Breast epithelium (tissue), 4 donors: ENCODE measurements at places on chromosomes 16 and 17. TPM values are rescaled to one million over a fixed set of nuclear protein-coding genes. Genes with fewer than 3 reads are reported as not detected.

Gene CD68
- 49.8 TPM for total RNA-seq

Gene ODF4
- total RNA-seq = not detected

DNA sequence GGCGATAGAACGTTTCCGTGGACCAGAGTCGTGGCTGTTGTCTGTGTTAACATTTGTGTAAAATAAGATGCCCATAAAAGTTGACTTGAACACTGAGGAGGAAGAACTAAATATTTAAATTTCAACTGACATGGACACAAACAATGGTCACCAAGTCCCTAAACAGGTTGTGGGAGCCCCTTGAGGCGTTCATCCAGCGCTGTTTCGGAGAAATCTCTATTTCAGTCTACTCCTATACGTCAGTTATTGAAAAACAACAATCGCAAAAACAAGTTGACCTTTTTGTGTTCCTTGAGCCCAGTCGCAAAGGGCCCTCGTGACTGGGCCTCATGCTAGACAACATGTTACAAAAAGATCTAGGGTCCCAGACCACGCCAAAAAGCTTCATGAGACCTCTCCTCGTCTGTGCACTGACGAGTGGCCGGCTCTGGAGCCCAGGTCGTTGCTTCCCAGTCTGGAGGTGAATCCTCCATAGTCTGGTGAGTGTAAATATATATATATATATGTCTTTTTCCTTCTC lies 439 bp upstream of the TMEM231 start:
- H3K27ac ChIP-seq = peak overlapping the region; percentile 90
- H3K27me3 ChIP-seq = no peaks in the 10 kb centered on the region
- no peak for DNase-seq
- no peaks in the 10 kb centered on the region for H3K4me1 ChIP-seq

GRCh38 chr17:17978481-17979424 lies 6.1 kb downstream of the DRC3 start:
- no peak overlapping the region for H3K4me3 ChIP-seq
- H3K27me3 ChIP-seq = no peaks in the 10 kb centered on the region
- H3K4me1 ChIP-seq = no peaks in the 10 kb centered on the region
- DNase-seq = no peak
- peak overlapping the region; percentile 46 for H3K27ac ChIP-seq
- H3K36me3 ChIP-seq = no peaks in the 10 kb centered on the region

- H3K36me3 ChIP-seq = no peaks in the 10 kb centered on the region
- no peak overlapping the region for H3K27ac ChIP-seq
- H3K4me1 ChIP-seq = no peaks in the 10 kb centered on the region
- DNase-seq = no peak
- H3K4me3 ChIP-seq = no peak overlapping the region
- H3K27me3 ChIP-seq = no peaks in the 10 kb centered on the region
Measured at GRCh38 chr16:57178196-57178595, 7.6 kb downstream of the PSME3IP1 start.

Gene CDH1
- total RNA-seq = 86.5 TPM

- H3K27ac ChIP-seq = peak overlapping the region; percentile 78
- H3K4me1 ChIP-seq = no peaks in the 10 kb centered on the region
- no peak for DNase-seq
- H3K36me3 ChIP-seq = no peaks in the 10 kb centered on the region
- no peaks in the 10 kb centered on the region for H3K27me3 ChIP-seq
- H3K4me3 ChIP-seq = no peak overlapping the region
Measured at GRCh38 chr17:45301674-45302073, 15.1 kb downstream of the MAP3K14 start.
